ENCODE measurements at places on chromosomes 7 and 10.

DNA sequence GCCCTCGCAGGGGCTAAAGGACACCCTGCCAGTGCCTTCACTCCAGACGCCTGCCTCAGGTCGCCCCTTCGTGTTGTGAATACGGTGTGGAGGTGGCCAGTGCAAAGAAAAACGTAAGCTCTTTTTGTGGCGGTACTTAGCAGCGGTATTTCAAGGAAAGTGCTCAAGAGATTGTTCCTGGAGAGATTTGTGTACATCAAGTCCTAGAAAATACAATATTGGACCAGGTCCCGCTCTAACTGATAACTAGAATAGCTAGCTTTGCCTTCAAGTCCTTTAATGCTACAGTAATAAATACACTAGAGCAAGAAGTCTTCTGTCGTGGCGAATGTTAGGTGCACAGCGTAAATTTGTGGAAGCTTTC is 689 bp downstream of the PLCE1 start:
- DNase-seq: no peak

DNA sequence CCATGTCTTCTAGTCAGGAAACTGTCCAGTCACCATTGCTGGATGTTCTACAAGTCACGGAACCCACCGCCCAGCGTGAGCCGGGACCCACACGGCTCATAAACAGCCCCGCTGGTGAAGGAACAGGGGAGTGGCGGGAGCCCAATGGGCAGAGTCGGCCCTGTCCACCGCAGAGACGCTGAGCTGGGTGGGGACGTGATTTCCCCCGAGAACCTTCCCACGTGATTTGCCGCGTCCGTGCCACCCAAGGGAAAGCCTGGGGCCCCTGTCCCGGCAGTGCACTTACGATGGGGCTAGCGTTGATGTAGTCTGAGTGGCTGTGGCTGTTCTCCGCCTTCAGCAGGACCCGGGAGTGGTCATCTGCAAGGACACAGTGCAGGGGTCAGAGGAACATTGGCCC is 266.9 kb downstream of the DNAJB6 start:
- no peak for DNase-seq

DNA sequence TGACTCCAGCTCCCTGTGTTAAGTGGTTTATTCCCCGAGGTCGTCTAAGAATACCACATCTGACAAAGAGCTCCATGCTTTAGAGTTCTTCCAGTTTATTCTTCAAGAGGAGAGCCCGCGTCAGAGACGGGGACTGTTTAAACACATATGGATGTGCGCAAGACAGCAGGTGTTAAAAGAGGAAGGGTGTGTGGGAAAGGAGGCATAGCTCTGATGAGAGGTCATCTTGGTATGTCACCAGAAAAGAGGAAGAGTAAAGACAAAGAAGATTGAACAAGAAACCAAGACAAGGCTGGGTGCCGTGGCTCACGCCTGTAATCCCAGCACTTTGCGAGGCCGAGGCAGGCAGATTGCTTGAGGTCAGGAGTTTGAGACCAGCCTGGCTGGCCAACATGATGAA is 258.7 kb downstream of the CCDC3 start:
- DNase-seq: no peak

GRCh38 chr10:43816351-43817321 is 168.0 kb upstream of the ZNF32 start:
- DNase-seq: no peak

- no peak for DNase-seq
Measured at GRCh38 chr7:111292026-111292470, 201.1 kb downstream of the LRRN3 start.

- DNase-seq: peak; percentile 67
Measured at GRCh38 chr7:82021036-82021435, 251.2 kb upstream of the HGF start.

GRCh38 chr7:36275735-36276284 is 113.9 kb upstream of the ANLN start:
- DNase-seq: no peak

DNA sequence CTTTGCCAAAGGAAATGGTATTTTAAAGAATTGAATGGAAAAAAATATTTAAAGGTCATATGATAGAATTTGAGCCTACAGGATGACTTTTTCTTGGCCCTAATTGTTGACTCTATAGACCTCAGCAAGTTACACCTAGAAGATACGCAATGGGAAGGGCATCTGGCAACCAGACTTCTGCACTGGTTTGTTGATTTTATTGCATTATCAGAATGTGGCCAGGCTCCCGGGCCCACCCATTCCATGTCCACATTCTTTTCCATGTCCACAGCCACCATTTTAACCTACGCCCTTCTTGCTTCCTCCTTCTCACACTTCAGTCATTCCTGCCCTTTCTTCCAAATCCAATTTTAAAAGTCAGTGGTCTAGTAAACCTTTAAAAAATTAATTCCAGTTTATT is 738.4 kb downstream of the SUGCT start:
- DNase-seq: no peak

GRCh38 chr10:117532003-117532385 is 10.6 kb upstream of the EMX2 start:
- DNase-seq: no peak

- DNase-seq: no peak
Measured at GRCh38 chr10:124532106-124532641, 70.6 kb downstream of the LHPP start.

GRCh38 chr7:1095621-1096155 is 7.8 kb downstream of the GPER1 start:
- DNase-seq: no peak

GRCh38 chr7:30965883-30966282 is 2.1 kb downstream of the GHRHR start:
- no peak for DNase-seq

- no peak for DNase-seq
Measured at GRCh38 chr10:6988654-6989053, 408.6 kb upstream of the PRKCQ start.

DNA sequence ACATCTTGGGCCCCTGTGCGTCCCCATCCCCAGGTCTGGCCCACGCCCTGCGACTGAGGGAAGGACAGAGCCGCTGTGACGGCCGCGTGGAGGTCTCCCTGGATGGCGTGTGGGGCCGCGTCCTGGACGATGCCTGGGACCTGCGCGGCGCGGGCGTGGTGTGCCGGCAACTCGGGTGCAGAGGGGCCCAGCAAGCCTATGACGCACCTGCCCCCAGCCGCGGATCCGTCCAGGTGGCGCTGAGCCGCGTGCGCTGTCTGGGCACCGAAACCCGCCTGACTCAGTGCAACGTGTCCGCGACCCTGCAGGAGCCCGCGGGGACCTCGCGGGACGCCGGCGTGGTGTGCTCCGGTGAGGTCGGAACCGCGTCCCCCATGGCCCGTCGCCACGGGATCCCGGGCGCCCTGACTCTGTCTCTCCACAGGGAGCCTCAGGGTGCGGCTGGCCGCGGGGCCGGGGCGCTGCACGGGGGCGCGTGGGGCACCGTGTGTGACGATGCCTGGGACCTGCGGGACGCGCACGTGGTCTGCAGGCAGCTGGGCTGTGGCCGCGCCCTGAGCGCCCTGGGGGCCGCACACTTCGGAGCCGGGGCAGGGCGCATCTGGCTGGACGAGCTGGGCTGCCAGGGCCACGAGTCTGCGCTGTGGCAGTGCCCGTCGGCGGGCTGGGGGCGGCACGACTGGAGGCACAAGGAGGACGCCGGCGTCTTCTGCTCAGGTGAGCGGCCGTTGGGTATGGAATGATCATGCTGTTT is 5.9 kb downstream of the SCART1 start:
- no peak for DNase-seq

DNA sequence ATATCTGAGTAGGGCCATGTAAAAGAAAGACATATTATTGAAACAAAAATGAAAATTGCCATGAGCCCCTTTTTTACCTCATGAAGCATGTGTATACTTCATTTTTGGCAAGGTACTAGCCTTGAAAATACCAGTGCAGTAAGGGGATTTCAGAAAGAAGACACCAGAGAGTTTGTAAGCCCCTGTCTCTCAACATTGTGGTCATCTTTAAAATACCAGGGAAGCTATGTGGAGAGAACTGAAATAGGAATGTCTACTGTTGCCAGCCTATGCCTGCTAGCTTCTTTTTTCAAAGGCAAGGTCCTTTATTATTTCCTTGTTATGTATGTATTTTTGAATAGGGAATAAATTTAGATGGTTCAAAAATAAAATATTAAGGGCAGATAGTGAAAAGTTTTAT is 57.8 kb downstream of the CASD1 start:
- DNase-seq: no peak

GRCh38 chr10:62545160-62546066 is 171.2 kb downstream of the ZNF365 start:
- DNase-seq: no peak

- DNase-seq: no peak
Measured at GRCh38 chr10:3635211-3635671, 149.8 kb downstream of the KLF6 start.

DNA sequence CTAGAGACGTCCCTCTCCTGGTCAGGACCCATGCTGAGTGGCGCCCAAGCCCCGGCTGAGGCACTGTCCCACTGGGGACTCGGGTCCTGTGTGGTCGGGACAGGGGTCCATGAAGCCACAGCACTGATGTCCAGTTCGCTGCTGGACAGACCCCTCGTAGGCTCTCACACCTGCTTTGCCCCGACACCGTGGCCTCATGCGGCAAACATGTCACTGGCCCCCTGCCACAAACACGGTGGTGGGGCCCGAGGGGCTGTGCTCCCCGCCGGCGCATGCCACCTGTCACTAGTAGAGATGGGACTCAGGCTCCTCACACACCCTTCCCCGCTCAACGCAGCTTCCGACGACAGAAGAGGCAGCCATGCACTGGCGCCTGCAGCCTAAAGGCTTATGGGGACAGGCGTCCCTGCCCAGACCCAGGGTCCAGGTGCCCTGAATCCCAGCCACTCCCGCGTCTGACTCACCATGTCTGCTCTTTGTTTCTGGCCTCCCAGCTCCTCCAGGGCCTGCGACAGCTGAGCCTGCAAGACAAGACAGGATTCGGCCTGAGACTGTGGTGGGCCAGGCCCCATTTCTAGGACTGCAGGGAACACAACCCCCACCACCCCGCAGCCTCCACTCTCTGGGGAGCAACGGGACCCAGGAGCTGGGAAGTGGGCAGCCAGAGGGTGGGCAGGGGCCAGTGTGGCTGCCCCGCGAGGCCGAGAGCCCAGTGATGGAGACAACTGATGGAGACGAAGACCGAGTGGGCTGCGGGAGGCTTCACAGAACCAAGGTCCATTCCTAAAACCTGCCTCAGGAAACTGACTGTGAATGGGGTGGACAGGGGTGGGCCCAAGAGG is 230.9 kb downstream of the MAD1L1 start:
- no peak for DNase-seq

- DNase-seq: no peak
Measured at GRCh38 chr7:36185092-36185491, 32.0 kb downstream of the EEPD1 start.

- DNase-seq: no peak
Measured at GRCh38 chr10:61750943-61751471, 88.3 kb downstream of the CABCOCO1 start.

DNA sequence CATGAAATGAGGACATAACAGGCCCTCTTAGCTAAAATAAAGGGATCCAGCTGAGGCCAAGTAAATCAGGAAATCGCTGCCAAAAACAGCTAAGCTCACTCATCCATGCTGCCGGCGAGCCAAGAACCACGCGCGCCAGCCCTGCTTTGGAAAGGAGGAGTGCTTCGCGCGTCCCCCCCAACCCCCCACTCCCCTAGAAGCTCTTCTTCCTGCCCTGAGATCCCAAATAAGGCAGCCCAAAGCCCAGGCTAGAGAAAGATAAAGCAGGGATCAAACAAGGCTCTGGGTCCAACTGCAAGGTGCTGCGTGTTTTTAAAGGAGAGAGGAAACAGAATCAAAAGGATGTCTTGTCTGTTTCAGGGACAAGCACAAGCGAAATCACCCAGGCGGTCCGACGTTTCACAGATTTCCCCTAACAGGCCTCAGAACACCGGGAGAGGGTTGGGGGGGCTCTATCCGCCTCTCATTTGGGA is 168.3 kb upstream of the AUTS2 start:
- DNase-seq: peak; percentile 90

DNA sequence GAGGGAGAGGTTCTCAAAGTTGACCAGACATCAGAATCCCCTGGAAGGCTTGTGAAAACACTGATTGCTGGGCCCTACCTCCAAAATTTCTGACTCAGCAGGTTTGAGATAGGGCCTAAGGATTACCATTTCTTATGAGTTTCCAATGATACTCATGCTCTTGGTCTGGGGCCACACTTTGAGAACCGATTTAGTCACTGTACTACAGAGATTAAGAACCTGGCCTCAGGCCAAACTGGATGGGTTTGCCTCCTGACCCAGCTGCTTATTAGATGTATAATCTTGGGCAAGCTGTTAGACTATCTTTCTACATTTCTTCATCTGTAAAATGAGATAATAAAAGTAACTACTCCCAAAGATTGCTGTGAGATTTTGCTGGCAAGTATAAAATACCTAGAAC is 77.1 kb upstream of the SCIN start:
- no peak for DNase-seq

GRCh38 chr7:28702171-28702570 is 256.0 kb downstream of the TRIL start:
- no peak for DNase-seq

DNA sequence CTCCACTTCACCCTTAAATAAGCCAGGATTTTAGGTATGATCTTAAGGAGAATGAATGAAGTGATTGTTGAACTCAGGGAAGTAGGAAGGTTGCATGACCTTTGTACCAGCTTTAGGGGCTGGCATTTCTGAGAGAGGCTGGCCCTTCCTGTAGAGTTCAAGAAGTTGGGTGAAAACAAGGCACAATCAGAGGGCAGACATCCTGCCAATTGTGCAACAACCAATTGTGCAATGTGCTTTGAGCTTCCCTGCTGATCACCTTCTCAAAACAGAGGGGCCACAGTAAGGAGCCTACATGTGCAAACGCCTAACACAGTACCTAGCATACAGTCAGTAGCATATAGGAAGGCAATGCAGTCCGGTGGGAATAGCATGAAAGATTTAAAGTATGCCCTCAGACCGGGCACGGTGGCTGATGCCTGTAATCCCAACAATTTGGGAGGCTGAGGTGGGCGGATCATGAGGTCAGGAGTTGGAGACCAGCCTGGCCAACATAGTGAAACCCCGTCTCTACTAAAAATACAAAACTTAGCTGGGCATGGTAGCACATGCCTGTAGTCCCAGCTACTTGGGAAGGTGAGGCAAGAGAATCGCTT is 5.4 kb downstream of the CPVL start:
- no peak for DNase-seq

DNA sequence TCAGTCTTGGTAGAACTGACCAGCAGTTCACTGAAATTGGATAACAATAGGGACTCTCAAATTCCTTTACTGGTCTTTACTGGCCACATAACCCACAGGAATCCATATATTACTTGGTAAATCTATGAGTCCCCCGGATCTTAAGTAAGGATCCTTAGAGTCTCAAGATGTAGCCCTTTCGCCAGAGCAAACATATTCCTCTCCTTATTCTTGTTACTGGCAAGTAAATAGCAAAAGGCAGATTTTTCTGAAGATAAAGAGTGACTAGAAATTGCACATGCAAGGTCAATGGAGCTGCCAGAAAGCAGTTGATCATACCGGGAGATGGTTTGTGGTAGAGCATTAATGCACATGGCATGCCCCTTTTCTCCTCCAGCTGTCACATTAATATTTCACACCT is 283.0 kb downstream of the HDAC9 start:
- no peak for DNase-seq

GRCh38 chr10:44974082-44974627 is 4.5 kb downstream of the DEPP1 start:
- no peak for DNase-seq
